Inflammatory macrophage treated with lipopolysaccharide for 4 hours (primary cell): ENCODE measurements at places on chromosomes 7 and 10.
A peak's percentile ranks its signal among the peaks of the same experiment; 100 is the strongest.

DNA sequence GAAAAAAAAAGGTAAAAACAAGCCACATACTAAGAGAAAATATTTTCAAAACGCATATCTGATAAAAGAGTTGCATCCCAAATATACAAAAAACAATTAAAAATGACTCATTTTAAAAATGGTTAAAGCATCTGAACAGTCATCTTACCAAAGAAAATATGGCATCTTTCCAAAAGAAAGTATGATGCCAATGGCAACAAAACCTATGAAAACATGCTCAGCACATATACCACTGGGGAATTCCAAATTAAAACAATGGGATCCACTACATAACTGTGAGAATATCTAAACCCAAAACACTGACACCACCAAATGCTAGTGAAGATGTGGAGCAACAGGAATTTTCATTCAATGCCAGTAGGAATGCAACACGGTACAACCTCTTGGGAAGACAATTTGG, 39.3 kb downstream of the VSTM2A start:
- DNase-seq = no peak

- DNase-seq = no peak
These were observed 20.1 kb downstream of the CHUK start for GRCh38 chr10:100209303-100209702.

DNA sequence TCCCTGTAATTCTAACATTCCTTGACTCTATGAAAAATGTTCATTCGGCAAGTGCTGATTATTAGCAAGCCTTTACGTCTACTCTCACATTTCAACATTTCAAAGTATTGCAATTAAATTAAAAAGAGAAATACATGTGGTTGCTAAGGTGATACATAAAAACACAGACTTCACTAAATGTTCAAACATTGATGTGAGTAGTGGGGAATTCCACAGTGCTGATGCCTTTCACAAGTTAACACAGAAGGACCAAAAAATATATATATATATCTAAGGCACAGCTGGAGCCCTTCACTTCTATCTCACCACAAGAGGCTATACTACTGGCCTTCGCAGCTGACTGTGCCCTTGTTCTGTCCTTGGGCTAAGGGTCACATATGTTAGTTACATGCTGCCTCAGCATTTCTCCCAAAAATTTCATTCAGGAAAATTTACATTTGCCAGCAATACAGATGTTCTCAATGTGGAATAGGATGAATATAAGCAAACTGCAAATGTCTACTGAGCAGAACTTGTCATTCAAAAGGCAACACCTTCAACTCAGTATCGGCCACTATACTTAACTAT, 13.9 kb downstream of the CTTNBP2 start:
- no peak for DNase-seq

DNA sequence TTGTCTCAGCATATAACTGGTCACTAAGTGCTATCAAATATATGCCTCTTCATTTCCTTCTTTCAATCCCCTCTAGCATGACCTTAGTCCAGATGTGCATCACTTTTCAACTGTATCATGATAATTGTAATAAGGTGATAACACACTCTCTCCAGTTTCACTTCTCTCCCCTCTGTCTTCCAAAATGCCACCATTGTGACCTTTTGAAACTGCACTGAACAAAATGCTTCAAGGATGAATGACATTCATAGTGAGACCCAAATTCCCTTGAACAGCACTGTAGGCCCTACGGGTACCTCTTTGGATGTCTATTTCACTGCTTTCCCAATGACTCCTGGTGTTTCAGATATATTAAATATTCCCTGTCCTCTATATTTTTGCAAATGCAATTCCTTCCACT, 224.8 kb downstream of the DNAJB9 start:
- DNase-seq = no peak

GRCh38 chr10:77949167-77949566, 22.6 kb upstream of the DLG5 start:
- no peak for DNase-seq

- no peak for DNase-seq
These were observed 7.8 kb downstream of the MAD1L1 start for GRCh38 chr7:2224934-2225333.

GRCh38 chr7:102943423-102944169, 30.8 kb downstream of the LRRC17 start:
- DNase-seq = no peak

GRCh38 chr10:19412531-19412930, 363.9 kb downstream of the MALRD1 start:
- peak; percentile 23 for DNase-seq

DNA sequence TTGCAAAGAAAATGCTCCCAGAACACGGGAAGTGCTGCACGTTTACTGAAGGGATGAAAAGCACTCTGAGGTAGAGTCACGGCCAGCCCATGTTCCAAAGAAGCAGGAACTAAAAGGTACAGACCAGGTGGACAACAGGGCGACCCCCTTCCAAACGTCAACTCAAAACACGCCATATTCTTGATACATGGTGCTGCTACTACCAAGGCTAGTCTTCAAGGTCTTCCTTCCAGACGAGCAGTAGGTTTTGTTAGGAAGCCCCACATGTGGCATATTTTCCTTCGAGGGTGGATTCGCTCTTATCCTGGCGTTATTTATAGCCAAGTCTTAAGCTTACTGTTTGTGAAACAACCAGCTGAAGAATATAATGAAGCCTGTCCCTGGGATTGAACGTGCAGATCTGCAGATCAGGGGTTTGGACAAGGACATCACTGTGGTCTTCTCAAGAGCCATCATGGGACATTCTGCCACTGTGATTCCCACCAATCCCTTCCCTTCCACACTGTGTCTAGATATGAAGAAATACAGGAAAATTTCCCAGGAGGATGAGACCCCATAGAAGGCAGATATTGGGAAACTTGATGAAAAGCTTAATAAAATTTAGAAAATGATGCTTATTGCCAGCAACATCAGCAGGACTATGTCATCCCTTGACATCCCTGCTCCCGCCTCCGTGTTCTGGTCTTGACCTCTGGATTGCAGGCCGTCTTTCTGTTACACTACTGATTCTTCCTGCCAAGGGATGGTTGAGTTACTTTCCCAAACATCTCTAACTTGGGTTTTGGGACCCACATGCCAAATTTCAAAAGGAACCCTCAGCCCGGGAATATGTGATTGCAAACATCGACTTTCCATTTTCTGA, 734.4 kb downstream of the PARD3 start:
- DNase-seq = no peak

DNA sequence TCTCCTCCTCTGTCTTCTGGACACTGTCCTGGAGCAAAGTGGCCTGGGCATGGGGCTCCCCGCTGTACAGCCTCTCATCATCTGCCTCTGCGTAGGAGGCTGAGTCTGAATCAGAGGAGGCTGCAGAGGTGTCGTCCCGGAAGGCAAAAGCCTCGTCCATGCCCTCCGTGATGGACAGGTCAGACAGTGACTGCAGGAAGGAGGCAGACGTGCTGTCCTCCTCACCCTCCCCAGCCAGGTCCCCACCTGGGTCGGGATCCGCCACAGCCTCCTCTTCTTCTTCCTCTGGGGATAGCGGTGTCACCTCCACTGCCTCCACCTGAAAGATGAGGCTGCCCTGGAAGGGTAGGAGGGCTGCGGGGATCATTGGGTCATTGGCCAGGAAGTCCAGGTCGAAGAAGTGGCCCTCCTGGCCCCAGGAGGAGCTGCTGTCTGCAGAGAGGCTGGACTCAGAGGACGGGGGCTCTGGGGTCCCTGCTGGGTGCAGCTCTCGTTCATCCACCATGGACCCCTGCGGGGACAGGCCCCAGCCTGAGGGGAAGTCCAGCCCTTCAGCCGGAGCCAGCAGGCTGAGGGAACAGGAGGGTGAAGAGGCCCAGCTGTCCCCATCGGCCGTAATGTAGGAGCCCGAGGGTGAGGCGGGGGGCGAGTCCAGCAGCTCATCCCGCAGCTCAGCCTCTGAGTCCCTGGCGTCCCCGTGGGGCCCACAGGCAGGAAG, 3.7 kb downstream of the NACAD start:
- no peak for DNase-seq

DNA sequence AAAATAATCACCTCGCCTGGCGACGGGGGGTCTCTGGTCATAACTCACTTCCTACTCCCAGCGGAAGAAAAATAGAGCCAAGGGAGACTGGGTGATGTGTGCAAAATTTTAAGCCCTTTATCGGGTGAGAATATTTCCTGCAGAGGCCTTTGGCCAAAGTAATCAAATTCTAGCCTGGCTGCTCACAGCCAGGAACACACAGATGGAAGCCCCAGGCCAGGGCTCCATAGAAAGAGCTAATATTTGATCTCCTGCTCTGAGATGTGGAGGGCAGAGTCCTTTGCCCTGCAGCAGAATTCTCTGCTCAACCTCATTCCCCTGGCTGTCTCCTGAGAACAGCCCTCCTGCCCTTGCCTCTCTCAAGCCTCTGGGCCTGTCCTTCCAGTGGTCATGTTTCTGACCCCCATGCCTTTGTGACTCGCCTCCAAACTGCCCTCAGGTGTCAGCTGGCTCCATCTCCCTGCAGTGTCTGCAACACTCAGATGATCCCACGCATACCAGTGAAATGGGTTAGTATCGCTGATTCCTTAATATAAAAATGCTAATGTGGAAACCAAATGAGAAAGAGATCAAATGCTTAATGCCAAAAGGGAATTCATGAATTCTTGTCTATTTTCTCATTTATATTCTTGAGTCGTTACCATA, 34.5 kb downstream of the FRMD4A start:
- DNase-seq = no peak

GRCh38 chr7:12570168-12570533, 369 bp upstream of the SCIN start:
- DNase-seq = peak; percentile 32

DNA sequence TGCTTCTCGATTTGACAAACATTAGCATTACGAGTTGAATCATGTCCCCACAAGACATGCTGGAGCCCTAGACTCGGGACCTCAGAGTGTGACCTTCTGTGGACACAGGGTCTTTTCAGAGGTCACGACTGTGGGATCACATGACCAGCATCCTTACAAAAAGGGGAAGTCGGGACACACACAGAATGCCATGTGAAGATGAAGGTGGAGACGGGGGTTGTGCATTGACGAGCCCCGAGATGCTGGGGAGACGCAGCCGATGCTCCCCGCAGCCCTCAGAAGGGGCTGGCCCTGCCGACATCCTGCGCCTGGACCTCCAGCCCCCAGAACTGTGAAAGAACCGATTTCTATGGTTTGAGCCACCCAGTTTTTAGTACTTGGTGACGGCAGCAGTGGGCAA, 7.5 kb downstream of the ZFAND2A start:
- DNase-seq = no peak

DNA sequence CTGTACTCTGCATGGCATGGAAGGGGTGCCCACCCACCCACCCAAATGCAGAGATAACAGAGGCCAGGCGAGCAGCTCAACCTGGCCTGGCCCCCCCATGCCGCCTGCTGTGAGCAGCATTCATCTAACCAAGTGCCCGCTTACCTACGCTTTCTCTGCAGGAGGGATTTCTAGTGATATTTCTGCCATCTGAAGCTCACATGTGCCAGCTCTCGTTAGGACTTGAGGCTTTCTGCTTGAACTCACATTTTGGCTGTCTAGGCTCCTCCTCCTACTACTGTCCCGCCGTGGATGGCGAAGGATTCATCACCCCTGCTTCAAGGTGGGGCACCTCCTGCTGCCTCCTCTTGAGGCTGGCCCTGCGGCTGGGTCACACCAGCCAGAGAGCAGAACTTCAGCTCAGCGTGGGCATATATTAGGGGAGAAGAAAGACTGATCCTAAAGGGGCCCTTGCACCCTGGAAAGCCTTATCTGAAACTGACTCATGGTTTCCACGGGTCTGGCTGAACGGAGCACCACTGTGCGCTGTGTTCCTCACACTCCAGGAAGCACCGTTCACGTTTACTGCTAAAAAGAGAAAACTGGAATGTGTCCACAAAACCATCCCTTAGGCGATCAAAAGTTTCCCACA, 45.5 kb downstream of the CTBP2 start:
- DNase-seq = no peak

DNA sequence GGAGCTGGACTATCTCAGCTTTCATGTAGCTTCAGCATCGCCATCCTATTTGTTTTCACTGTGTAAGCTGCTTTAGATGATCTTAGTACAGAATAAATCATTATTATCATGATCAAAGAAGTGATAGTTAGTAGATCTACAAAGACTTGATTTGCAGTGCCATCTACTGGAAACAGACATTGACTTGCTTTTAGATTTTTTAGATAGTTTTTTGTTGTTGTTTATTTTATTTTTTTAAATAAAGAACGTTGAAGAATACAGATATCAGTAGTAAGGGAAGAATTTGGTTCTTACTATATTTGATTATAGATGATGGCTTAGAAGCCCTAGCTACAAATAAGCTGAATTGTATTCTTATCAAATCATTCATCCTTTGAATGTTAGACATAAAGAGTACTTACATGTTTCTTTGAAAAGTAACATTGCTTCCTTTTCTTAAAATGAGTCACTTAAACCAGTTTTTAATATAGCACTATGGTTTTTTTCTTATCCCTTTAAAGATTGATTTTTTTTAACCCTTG, 6.3 kb upstream of the SFMBT2 start:
- DNase-seq = peak; percentile 64

DNA sequence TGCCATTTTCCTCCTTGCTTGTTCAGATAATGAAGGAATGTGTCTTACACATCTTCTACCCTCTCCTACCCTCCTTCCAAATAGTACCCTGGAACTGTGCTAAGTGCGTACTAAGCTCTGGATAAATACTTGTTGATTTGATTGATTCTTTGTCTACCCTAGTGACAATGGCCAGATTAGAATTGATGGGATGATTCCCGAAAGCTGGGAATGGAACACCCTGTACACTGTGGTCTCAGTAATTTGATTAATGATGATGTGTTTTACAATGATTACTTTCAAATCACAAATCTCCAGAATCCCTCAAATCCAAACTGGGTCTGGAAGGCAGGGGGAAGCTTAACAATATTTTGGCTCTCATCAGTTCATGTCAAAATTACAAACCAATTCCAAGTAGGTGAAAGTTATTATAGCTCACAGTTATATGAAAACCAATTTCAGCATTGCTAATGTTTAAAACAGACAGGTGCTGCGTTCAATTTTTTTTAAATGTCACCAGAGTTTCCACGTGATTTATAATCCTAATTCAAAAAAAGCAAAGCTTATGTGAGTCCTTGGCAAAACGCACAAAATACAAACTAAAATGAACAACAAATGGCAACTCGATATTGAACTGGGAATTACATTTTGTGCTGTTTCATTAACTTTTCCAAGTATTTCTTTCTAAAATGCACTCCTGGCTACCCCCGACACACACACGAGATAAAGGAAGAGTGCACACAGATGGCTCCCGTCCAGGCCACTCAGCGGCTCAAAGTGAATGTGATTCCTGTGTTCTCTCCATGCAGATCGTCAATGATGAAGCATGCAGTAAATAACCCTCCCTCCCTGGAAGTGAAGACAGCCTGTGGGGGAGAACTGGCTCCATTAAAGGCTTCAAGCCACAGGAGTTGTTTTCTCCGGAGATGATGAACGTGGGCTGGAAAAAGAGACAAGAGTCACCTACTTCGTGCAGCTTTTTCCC, 21.7 kb upstream of the ADRB1 start:
- DNase-seq = no peak
